ENCODE measurements at places on chromosomes 4 and X. TPM values are rescaled to one million over a fixed set of nuclear protein-coding genes. Genes with fewer than 3 reads are reported as not detected.
A peak's percentile ranks its signal among the peaks of the same experiment; 100 is the strongest.

The FAT4 gene
- total RNA-seq, result 62.8 TPM

The MYOZ2 gene
- 0.82 TPM for total RNA-seq

DNA sequence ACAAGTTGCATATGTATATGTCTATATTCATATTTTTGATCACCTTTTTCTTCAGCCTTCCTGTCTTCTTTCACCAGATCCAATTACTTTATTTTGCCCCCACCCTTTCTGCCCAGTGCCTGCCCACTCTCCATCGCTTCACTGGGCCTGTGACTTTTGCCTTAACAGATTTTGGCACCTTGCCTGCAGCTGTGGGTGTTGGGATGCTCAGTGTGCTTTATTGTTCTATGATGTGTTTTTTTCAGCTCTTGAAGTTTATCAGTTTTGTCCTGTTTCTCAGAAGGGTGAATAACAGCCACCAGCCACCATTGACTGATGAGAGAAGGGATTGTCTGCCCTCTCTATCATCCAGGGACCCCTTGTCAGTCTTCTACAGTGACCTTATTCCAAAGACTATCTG, 77.2 kb upstream of the GALNT7 start:
- no peaks in the 10 kb centered on the region for H3K4me1 ChIP-seq
- H3K4me3 ChIP-seq, result no peak overlapping the region
- no peak overlapping the region for H3K27ac ChIP-seq

- no peaks in the 10 kb centered on the region for H3K36me3 ChIP-seq
- no peak for DNase-seq
- H3K4me3 ChIP-seq, result no peak overlapping the region
These were observed 39.9 kb upstream of the SPINK2 start for GRCh38 chr4:56861360-56861759.

DNA sequence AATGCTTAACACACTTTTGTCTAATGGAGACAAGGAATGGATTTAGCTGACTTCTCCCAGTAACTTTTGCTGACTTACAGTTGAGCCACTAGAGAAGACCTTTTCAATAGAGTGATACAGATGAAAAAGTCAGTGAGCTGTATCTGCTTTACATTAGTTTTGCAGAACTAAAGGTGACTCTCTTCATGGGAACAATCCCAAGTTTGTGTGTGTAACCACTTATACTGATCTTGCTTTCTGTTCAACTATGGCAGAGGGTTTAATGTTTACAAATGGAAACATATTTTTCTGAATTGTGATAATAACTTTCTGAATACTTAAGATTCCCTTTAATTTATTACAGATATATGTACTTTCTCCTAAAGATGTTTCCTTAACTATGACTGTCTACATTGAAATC, 182.6 kb upstream of the PUDP start:
- no peaks in the 10 kb centered on the region for H3K4me1 ChIP-seq
- DNase-seq, result no peak
- no peak overlapping the region for H3K4me3 ChIP-seq
- no peaks in the 10 kb centered on the region for H3K36me3 ChIP-seq
- no peak overlapping the region for H3K27ac ChIP-seq
- no peaks in the 10 kb centered on the region for H3K27me3 ChIP-seq

The ZNF674 gene
- 9.1 TPM for total RNA-seq

DNA sequence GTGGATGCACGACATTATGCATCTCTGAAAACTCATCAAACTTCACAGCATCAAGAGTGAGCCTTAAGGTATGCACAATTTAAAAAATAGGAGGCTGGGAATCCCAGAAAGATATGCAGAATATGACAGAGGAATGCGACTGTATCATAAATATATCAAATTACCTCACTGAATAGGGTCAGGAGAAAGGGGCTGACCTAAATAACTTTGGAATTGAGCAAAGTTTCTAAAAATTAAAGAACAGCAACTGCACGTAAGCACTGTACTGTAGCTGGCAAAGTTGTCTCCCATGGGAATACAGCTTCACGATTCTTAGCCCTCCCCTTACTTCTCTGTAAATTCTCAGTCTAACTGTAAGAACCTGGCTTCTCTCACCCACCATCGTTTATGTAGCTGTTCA, 397.4 kb upstream of the ZFP42 start:
- H3K27me3 ChIP-seq, result no peaks in the 10 kb centered on the region
- no peak overlapping the region for H3K4me3 ChIP-seq
- no peaks in the 10 kb centered on the region for H3K36me3 ChIP-seq
- no peak for DNase-seq

- no peak overlapping the region for H3K4me3 ChIP-seq
- no peaks in the 10 kb centered on the region for H3K27me3 ChIP-seq
- DNase-seq, result no peak
These were observed 130.3 kb downstream of the DIPK2B start for GRCh38 chrX:45070116-45071007.

DNA sequence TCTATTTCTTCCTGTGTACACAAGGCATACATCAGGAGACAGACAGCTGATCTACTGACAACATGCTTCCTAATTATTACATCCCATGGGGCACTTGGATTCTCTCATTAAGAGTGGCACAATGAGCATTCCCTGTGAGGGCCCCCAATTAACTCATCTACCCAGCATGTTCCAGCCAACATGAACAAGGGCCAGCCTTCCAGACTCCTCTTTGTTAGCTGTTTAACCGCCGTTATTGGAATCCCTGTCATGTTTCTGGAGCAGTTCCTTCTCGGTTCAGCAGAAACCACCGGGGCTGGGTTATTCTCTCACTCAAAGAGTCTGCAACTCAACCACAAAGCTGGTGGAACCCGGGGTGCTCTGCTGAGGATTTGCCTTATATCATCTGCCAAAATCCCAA, 9.9 kb upstream of the GPM6B start:
- H3K36me3 ChIP-seq, result no peaks in the 10 kb centered on the region
- no peaks in the 10 kb centered on the region for H3K27me3 ChIP-seq
- no peaks in the 10 kb centered on the region for H3K4me1 ChIP-seq
- no peak overlapping the region for H3K27ac ChIP-seq
- no peak overlapping the region for H3K4me3 ChIP-seq

DNA sequence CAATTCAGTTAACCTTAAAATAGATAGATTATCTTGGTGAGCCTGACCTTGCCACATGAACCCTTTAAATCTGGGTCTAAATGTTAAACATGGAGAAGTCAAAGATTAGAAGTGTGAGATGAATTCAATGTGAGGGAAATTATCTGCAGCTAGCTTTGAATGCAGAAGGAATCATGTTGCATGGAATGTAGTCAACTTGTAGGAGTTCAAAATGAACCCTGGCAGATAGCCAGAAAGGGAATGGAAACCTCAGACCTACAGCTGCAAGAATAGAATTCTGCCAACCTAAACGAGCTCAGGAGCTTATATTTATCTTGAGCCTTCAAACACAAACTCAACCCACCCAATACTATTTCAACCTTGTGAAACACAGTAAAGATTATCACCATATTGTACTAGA, 632.5 kb downstream of the KCTD8 start:
- no peak overlapping the region for H3K27ac ChIP-seq
- no peak overlapping the region for H3K4me3 ChIP-seq
- H3K36me3 ChIP-seq, result no peaks in the 10 kb centered on the region
- H3K4me1 ChIP-seq, result no peaks in the 10 kb centered on the region

DNA sequence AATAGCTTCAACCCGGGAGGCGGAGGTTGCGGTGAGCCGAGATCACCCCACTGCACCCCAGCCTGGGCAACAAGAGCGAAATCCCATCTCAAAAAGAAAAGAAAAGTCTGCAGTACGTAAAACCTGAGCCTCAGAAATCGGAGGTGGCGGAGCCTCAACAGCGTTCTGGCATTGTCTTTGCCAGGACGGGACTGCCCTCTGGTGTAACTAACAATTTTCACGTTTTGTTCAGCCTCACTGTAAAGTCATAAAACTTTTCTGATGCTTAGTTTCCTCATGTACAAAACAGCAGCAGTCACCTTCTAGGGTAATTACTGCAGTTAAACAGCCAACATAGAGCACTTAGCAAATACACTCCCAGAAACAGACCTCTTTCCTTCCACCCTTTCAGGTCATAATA, 121.7 kb downstream of the RBM47 start:
- no peak overlapping the region for H3K27ac ChIP-seq
- no peaks in the 10 kb centered on the region for H3K36me3 ChIP-seq
- no peak for DNase-seq
- no peak overlapping the region for H3K4me3 ChIP-seq
- no peaks in the 10 kb centered on the region for H3K27me3 ChIP-seq
- H3K4me1 ChIP-seq, result no peaks in the 10 kb centered on the region

The S100G gene
- not detected for total RNA-seq

The RP2 gene
- total RNA-seq, result 11.9 TPM

DNA sequence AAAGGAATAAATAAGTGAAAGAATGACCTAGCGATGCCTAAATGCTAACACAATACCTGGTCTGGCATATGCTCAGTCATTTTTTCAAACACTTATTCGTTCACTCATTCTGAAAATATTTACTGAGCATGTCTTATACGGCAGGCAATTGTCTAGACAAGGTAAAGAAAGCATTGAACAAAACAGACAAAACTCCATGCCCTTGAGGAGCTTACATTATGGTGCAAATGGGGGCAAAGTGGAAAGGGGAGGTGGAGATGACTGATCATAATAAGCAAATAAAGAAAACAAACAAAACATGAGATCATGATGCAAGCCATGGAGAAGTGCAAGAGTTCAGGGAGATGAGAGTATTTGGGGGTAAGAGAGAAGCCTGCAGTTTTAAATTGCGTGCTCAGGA, 334.6 kb upstream of the PPARGC1A start:
- no peak overlapping the region for H3K4me3 ChIP-seq
- H3K36me3 ChIP-seq, result no peaks in the 10 kb centered on the region
- no peak overlapping the region for H3K27ac ChIP-seq

The TRIM2 gene
- 31.9 TPM for total RNA-seq

- peaks cover 3% of the 10 kb centered on the region for H3K4me1 ChIP-seq
- DNase-seq, result peak; percentile 74
- no peak overlapping the region for H3K27ac ChIP-seq
These were observed 28.2 kb upstream of the TLR2 start for GRCh38 chr4:153655928-153656327.

DNA sequence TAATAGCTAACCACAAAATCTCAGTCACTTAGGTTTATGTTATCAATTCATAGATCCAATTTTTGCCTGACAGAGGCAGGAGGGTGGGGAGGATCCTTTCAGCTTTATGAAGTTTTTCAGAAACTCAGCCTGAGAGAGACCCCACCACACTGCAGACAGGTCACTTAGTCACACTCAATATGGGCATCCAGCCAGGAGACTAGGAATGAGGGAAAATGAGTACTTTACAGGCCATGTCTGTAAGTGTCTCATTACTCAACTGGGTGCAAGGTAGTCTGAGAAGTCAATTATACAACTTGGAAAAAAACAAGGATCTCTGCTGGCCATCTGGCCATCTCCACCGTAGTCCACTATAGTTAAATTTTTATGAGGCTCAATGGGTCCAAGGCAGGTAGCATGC, 365.9 kb downstream of the INPP4B start:
- no peaks in the 10 kb centered on the region for H3K4me1 ChIP-seq
- H3K36me3 ChIP-seq, result no peaks in the 10 kb centered on the region
- no peak overlapping the region for H3K4me3 ChIP-seq
- H3K27me3 ChIP-seq, result no peaks in the 10 kb centered on the region

The ADRA2C gene
- 0.71 TPM for total RNA-seq

GRCh38 chr4:73411731-73412414, 7.8 kb downstream of the ALB start:
- H3K27ac ChIP-seq, result no peak overlapping the region
- no peaks in the 10 kb centered on the region for H3K27me3 ChIP-seq
- no peaks in the 10 kb centered on the region for H3K36me3 ChIP-seq
- H3K4me1 ChIP-seq, result no peaks in the 10 kb centered on the region

The HPSE gene
- 0.55 TPM for total RNA-seq

The MAGEA4 gene
- total RNA-seq, result not detected

All from sigmoid colon (tissue), 7 donors.